ENCODE measurements at places on chromosomes 2 and 18.

DNA sequence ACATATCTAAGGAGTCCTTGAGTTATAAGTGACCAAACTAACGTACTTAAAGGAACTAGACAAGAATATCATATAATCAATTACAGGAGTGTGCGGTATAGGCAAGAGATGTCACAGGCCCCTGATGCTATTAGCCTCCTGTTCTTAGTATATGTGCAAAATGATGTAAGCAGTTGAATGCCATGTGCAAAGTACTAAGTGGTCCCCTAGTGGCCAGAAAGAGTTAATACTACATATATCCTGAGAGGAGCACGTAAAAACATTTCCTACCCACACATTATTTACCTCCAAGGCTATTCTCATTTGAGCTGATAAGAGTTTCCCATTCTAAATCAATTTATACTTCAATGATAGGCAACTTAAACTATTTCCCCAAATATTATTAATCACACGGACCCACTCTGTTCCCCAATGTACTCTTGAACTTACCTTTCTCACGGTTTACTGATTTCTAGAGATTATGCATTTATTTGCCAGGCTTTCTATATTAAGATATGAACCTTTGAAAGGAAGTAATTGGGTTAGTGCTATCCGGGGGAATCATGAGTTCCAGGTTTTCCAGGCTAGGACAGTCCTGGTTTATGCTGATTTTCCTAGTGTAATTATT, 158.0 kb upstream of the KLHL14 start:
- no peak for DNase-seq

- no peak for DNase-seq
Observed at GRCh38 chr2:155770516-155770915, 562.0 kb downstream of the NR4A2 start.

DNA sequence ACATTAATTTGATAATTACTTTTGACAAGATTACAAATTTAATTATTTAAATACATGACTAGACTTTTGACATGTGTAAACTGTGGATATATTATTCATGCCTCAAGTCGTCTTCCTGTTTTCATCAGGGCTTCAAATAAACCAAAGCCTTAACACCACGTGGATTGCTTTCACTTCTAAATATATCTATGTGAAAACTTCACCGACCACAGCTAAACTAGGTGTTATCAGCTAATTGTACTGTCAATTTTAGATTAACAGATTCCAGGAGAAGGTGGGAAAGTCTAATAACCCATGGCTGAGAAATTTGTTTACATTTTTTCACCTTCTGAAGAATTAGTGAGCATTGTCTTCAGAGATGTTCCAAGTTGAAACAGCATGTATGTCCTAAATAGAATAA, 494.7 kb upstream of the FAM98A start:
- no peak for DNase-seq

- no peak for DNase-seq
Observed at GRCh38 chr2:16725549-16725948, 59.9 kb upstream of the CYRIA start.

- DNase-seq: no peak
Observed at GRCh38 chr18:10059610-10060468, 146.0 kb downstream of the VAPA start.

DNA sequence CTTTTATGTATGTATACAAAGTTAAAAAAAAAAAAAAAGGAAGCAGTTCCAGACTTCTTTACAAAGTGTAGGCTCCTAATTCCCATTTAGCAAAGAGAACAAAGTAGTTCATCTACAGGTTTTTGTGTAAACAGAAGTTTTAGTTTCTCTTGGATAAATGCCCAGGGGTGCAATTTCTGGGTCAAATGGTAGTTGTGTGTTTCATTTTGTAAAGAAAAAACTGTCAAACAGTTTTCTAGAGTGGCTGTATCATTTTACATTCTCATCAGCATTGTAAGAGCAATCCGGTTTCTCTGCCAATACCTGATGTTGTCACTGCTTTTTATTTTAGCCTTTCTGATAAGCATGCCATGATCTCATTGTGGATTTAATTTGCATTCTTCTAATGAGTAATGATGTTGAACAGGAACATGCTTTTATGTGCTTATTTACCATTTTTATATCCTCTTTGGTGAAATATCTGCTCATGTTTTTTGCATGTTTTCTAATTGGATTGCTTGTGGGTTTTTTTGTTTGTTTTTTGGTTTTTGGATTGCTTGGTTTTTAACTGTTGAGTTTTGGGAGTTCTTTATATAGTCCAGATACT, 16.6 kb upstream of the PSME4 start:
- no peak for DNase-seq

GRCh38 chr2:54258166-54258565, 2.1 kb upstream of the TSPYL6 start:
- DNase-seq: no peak

Measured in KG1 (cell line).